ENCODE measurements at places on chromosomes 11 and 22. TPM values are rescaled to one million over a fixed set of nuclear protein-coding genes. Genes with fewer than 3 reads are reported as not detected.

FHIP1B gene
- 29.4 TPM for total RNA-seq

KCNE3 gene
- 1.3 TPM for total RNA-seq

ARHGEF17 gene
- total RNA-seq, result 5.0 TPM

GRCh38 chr22:43637275-43638260 lies 174.5 kb downstream of the EFCAB6 start:
- no peak for DNase-seq

GRCh38 chr22:37161443-37161842 lies 11.7 kb upstream of the IL2RB start:
- DNase-seq, result no peak

DNA sequence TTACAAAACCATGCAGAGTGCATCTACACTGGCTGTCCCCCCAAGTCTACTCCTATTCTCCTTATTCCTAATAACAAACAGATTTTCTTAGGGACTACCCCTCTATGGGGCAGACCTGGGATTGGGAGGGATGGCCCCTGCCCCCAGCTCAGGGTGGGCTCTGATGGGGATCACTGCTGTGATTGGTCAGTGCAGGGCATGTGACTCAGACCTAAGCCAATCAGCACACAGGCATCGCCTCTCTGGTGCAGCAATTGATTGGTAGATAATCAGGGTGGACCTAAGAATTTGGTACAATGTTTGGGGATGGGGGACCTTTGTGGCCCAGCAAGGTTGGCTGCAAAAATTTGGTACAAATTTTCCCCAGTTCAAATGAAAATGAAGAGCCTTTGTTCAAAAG lies 57.2 kb upstream of the SHANK2 start:
- peak; percentile 3 for DNase-seq

- no peak for DNase-seq
These were observed 159.9 kb upstream of the GRK3 start for GRCh38 chr22:25404556-25404927.
